Neural crest cell (in vitro differentiated cells): ENCODE measurements at places on chromosomes 12 and 14. TPM values are rescaled to one million over a fixed set of nuclear protein-coding genes. Genes with fewer than 3 reads are reported as not detected.

DNA sequence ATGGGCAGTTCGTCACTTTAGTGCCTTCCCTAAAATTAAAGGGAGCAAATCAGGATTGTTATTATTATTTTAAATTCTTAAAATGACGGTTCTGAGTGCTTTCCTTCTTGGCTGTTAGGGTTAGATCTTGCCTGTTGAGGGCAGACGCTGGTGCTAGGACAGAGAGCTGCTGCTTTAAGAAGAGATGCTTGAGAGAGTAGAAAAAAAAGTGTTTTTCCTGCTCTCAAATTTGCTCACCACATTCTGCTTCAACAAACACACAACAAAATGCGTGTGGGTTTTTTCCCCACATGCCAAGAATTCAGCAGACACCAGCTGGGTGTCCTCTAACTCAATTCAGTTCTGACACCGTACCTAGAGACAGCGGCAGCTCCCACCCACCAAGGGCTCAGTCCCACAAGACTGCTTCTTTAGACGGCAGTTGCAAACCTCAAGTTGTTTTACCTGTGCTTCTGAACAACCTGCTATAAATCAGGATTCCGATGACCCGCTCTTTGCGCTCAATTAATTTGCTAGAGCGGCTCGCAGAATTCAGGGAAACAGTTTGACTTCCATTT lies 75.8 kb upstream of the RIN3 start:
- H3K4me1 ChIP-seq = no peaks in the 10 kb centered on the region
- no peak overlapping the region for H3K4me3 ChIP-seq
- no peaks in the 10 kb centered on the region for H3K27me3 ChIP-seq
- no peak for DNase-seq
- H3K27ac ChIP-seq = no peak overlapping the region

- DNase-seq = no peak
- H3K4me1 ChIP-seq = peaks cover 25% of the 10 kb centered on the region
- H3K4me3 ChIP-seq = no peak overlapping the region
- H3K36me3 ChIP-seq = no peaks in the 10 kb centered on the region
Observed at GRCh38 chr12:55845361-55845760, 2.6 kb upstream of the MMP19 start.

DNA sequence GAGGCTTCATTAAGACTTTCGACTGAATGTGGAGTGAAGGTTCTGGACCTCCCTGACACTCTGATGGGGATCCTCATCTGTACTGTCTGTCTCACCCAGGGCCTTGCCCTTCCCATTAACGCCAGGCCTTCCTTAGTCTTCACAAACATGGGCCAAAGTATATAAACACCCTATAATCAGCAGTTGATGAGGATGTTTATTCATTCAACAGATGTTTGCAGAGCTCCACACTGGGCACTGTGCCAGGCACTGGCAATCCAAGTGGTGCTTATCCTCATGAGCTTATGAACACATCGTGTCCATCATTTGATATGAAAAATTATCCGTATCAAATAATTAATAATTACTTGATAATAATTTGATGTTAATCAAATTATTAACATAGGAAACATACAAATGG lies 454.4 kb downstream of the FUT8 start:
- H3K4me1 ChIP-seq = no peaks in the 10 kb centered on the region
- no peak for DNase-seq
- H3K4me3 ChIP-seq = no peak overlapping the region
- no peak overlapping the region for H3K27ac ChIP-seq

The RNASE7 gene
- not detected in 2 replicates for total RNA-seq

- DNase-seq = no peak
- H3K27me3 ChIP-seq = no peaks in the 10 kb centered on the region
- H3K27ac ChIP-seq = no peak overlapping the region
- H3K4me1 ChIP-seq = peaks cover 20% of the 10 kb centered on the region
Observed at GRCh38 chr14:49988080-49988990, 95.5 kb downstream of the ARF6 start.

The SBNO1 gene
- 43.2 and 44.8 TPM in 2 replicates for total RNA-seq

The RAD51B gene
- 14.6 and 16.7 TPM in 2 replicates for total RNA-seq

GRCh38 chr12:46442239-46442638 lies 69.7 kb upstream of the SLC38A2 start:
- no peaks in the 10 kb centered on the region for H3K4me1 ChIP-seq
- no peak overlapping the region for H3K27ac ChIP-seq
- no peaks in the 10 kb centered on the region for H3K27me3 ChIP-seq
- H3K4me3 ChIP-seq = no peak overlapping the region
- H3K36me3 ChIP-seq = no peaks in the 10 kb centered on the region

The SMAGP gene
- total RNA-seq = 0.82 and 1.6 TPM in 2 replicates

The INHBC gene
- total RNA-seq = 0.14 TPM in 1 of 2 replicates, not detected in the other

GRCh38 chr12:96422192-96422591 lies 22.0 kb upstream of the CDK17 start:
- peaks cover 4% of the 10 kb centered on the region for H3K4me1 ChIP-seq
- H3K27me3 ChIP-seq = no peaks in the 10 kb centered on the region
- no peak overlapping the region for H3K27ac ChIP-seq

The BCAT1 gene
- 199 TPM in 2 replicates for total RNA-seq

DNA sequence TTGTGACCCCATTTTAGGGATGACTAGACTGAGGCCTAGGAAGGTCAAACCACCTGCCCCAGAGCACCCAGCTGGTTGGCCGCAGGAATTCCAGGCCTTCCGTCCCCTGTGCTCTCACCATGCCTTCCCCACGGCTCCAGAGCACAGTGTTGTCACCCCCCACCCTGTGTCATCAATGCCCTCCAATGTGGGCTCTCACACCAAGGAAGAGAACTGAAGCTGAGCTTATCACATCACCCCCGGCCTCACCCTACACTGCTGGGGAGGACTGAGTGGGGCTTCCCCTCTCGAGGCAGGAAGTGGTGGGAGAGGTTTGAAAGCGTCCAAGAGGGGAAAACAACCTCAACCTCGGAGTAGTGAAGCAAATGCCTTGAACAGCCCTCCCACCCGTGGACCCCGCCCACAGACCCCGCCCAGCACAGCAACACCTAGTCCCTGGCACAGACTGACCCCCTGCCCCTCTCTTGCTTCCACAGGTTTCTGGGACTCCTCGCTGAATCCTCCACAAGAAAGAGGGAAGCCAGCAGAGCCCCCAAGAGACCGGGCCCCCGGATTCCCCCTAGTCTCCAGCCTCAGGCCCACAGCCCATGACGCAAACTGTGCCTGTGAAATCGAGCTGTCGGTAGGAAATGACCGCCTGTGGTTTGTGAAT lies 97.2 kb downstream of the LGMN start:
- H3K27me3 ChIP-seq = no peaks in the 10 kb centered on the region
- H3K4me3 ChIP-seq = no peak overlapping the region
- no peaks in the 10 kb centered on the region for H3K36me3 ChIP-seq
- no peak overlapping the region for H3K27ac ChIP-seq
- no peak for DNase-seq

GRCh38 chr12:1424674-1425395 lies 169.5 kb downstream of the FBXL14 start:
- H3K4me1 ChIP-seq = peaks cover 12% of the 10 kb centered on the region
- H3K27ac ChIP-seq = no peak overlapping the region
- no peaks in the 10 kb centered on the region for H3K27me3 ChIP-seq
- DNase-seq = no peak

GRCh38 chr12:92075425-92075914 lies 70.2 kb downstream of the BTG1 start:
- no peak overlapping the region for H3K27ac ChIP-seq
- no peak for DNase-seq
- no peaks in the 10 kb centered on the region for H3K27me3 ChIP-seq
- H3K36me3 ChIP-seq = peaks cover 8% of the 10 kb centered on the region
- peaks cover 53% of the 10 kb centered on the region for H3K4me1 ChIP-seq
